Activated T-helper 17 cell treated with anti-CD3 and anti-CD28 coated beads, Interleukin-2, amount 50 U/mL, for 72 hours (primary cell): ENCODE measurements at places on chromosomes 2 and 18. TPM values are rescaled to one million over a fixed set of nuclear protein-coding genes. Genes with fewer than 3 reads are reported as not detected.
A peak's percentile ranks its signal among the peaks of the same experiment; 100 is the strongest.

Gene LMAN1
- total RNA-seq, result 134 TPM

Gene CEP192
- total RNA-seq, result 35.3 TPM

Gene MGAT4A
- total RNA-seq, result 79.7 TPM

DNA sequence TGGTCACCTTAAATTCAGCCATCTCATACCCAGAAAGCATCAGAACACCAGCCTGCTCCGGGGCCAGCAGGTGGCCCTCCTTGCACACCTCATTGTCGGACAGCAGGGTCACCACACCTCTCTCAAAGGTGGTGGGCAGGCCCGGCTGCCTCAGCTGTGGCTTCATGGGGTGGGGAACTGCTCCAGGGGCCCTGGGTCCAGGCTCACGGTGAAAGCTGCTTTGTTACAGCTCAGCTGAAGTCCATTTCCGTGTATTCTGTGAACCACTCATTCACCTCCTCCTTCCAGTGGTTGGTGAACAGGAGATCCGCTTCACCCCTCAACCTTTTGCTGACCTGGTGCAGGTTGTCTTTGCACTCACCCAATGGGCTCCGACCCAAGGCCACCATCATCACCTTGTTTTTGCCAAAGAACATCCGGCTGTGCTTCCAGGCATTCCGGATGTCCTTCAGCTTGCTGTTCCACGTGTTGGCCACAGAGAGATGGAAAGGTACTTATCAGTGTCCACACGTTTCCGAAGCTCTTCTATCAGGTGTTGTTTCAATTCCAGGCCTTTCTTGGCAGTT, 78.6 kb upstream of the LDLRAD4 start:
- ATAC-seq, result no peak

DNA sequence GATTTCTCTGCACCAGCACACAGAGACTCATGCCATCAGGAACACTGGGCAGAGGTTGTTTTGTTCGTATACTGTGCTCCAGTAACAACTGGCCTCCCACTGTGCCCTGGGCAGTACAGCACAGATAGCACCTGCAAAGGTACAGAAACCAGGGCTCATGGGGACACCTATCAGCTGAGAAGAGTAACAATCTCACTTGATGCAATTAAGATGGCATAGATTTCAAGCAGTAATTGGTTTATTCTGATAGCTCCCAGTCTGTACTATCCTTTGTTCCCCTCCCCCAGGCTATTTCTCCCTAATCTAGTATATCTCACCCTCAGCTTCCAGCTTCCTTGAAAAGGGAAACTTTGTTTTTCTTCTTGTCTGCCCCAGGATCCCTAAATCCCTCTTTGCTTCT, 343.9 kb upstream of the MMADHC start:
- ATAC-seq, result no peak

Gene COLEC12
- total RNA-seq, result not detected

DNA sequence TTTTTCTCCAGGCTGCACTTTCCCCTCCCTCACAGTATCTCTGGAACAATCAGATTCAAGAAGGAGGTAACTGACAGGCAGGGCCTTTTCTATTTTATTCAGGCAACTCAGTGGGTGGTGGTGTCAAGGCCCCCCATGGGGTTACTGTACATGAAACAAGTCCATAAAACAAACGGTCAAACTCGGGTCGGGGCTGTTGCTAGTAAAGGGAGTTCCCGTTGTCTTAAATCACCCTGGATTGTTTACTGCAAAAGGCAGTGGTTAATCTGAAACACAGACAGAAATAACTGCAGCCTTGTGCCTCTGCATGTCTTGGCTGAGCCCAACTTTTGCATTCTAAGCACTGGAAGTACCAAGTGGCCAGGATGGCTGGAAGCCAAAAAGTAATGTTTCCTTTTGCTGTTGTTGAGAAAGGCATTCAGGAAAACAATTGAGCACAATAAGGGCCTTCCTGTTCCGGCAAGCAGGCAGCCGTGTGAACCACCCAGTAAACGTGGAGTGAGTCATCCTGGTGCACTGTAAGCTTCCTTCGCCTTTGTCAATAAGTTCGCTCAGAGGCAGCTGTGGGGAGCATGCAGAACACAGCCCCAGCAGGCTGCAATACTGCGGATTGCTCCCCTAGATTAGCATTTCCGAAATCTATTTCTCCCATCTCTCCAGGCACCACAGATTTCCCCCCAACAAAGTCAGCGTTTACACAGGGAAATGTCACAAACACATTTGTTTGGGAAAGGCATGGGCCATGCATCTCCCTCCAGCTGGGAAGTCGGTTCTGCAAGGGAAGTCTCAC, 149.6 kb downstream of the IRS1 start:
- ATAC-seq, result peak; percentile 86

- no peak for ATAC-seq
Observed at GRCh38 chr2:147756069-147756468, 88.8 kb upstream of the ACVR2A start.

DNA sequence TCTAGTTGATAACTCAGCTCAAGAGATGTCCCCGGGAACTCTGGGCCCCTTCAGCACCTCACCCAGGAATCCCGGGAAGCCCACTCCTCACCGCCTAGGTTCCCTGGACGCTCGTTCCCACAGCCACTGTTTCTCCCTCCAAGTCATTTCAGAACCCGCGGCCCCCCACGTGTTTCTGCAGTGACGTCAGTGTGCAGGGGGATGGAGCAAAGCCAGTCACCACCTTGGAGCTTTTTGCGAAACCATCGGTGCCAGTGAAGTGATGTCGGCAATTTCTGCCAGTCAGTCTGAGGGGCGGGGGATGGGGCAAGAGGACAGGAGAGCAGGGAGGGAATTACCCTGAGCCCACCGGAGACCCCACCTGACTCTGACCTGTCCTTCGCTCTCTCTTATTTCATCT, 119.2 kb downstream of the SNTG2 start:
- ATAC-seq, result no peak

Gene AQP12B
- not detected for total RNA-seq

Gene STPG4
- 0.19 TPM for total RNA-seq
